NCI-H2171 treated with DMSO at 0.1 percent for 48 hours (cell line): ENCODE measurements at places on chromosomes 11 and 22.

DNA sequence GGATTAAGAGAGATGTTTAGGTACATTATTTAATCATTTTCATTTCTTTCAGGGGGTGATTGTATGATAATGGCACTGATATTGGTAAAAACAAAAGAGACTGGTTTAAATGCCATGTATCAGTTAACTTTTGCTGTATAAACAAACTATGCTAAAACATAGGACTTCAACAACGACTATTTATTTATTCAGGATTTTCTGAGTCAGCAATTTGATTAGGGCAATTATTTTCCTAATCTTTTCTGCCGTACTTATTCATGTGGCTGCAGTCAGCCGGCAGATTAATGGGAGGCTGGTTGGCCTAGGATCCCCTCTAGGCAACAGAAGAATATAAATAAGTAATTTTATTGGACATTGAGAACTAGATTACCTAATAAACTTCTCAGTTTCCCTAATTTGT is 661.7 kb upstream of the RAG2 start:
- no peak for DNase-seq

- no peak for DNase-seq
These were observed 676.8 kb downstream of the OPCML start for GRCh38 chr11:132855516-132855915.

- no peak for DNase-seq
These were observed 44.6 kb downstream of the ANKRD42 start for GRCh38 chr11:83238111-83238510.

DNA sequence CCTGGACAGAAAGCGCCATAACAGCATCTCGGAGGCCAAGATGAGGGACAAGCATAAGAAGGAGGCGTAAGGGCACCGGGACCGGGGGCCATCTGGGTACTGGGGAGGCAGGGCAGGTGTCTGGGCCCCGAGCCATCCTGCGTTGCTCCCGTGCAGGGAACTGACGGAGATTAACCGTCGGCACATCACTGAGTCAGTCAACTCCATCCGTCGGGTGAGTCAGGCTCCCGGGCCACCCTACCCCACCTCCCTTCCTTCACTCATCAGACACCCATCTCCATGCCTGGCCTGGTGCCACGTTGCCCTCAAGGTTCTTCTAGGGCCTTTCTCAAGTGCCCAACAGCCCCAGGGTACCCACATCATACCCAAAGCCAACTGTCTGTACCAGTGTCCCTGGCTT is 15.0 kb downstream of the PLCB3 start:
- no peak for DNase-seq

- peak; percentile 93 for DNase-seq
These were observed 8.2 kb downstream of the PDGFB start for GRCh38 chr22:39236321-39237317.

DNA sequence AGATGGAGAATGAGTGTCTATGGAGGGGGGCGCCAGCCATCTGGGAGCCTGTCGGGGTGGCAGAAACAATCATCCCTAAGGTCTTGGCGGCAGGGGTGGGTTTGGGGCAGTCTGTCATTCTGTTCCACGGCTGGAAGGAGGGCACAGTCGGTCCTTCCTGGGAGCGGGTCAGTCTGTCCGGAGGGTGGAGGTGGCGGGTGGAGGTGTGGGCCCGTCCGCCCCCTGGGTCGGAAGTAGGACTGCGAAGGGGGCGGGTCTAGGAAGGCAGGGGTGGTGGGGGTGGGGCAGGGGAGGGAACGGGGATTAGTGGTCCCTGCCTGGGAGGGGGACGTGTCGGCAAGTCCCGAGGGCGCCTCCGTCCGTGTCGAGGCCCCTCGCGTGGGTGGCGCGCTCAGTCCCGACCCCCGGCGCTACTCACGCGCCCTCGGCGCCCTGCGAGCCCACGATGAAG is 461 bp downstream of the TBC1D10A start:
- DNase-seq, result no peak

DNA sequence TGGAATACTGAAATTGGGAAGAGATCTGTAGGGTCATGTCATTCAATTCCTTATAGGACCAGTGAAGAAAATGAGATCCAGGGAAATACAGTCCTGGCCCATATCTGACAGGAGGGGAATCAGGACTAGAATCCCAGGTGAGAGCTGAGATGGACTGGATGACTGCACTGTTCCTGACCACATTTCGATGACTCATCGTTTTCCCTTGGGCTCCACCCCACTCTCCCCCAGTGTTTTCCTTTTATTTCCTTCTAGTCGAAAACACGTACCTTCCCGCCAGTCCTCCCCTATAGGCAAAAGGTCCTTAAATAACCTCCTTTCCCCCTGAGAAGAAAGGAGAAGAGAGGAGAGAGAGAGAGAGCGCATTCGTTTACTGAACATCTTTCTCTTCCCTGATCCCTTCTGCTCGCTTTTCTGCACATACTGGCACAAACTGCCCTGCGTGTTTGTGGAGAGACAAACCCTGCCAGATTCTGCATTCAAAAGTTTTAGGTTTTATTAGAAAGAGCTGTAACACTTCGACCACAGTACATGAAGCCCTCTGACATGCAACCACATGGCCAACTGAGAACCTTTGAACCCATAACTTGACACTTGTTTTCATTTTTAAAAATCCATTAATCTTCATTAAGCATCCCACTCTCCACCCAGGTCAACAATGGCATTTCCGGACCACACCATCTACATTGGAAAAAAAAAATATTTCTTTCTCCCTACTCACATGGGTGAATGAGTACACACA is 565.7 kb downstream of the METTL15 start:
- DNase-seq, result no peak

DNA sequence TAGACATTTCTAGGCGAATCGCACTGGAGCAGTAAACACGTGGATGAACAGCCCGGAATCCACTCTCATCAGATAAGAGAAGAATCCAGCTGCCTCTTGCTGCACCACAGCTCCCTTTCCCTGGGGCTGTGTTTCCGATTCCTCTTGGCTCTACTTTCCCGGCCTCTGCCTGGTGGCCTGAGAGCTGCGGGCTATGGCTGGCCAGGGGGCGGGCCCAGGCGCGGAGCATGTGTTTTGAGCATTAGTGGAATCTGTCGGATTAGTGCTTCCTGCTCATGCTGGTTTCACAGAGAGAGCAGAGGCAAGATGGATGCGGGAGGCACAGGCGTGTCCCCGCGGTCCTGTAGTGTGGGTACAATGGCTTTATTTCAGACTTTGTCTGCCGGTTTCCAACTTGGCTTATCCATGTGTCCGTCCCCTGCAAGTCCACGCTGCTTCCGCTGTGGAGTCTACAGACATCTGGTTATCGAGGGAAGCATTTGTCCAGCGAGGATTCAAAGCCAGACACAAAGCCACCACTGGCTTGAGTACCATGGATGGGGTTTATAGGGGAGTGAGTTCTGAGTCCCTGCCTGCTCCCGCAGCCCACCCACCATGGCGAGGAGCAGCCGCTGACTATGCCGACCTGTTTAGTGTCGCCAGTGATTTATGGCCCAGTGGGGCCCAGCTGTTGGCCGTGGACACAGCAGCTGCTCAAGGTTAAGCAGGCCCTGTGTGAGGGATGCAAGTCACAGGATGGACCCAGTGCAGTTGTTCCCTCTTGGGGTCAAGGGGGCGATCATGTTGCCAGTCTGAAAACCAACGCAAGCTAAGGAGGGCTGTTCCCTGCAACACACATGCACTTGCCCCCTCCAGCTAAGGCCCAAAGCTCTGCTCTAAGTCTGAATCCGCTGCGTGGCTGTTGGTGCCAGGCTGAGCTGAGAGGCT is 43.3 kb upstream of the EP300 start:
- DNase-seq, result no peak

GRCh38 chr11:12680246-12680939 is 6.2 kb downstream of the TEAD1 start:
- peak; percentile 87 for DNase-seq

GRCh38 chr11:60087239-60087638 is 1.2 kb upstream of the MS4A2 start:
- DNase-seq, result no peak

GRCh38 chr22:27073601-27074425 is 416.4 kb downstream of the MIAT start:
- DNase-seq, result no peak

GRCh38 chr22:24355574-24355973 is 71.8 kb upstream of the ADORA2A start:
- DNase-seq, result no peak

GRCh38 chr11:110133160-110133559 is 40.0 kb downstream of the ZC3H12C start:
- no peak for DNase-seq

DNA sequence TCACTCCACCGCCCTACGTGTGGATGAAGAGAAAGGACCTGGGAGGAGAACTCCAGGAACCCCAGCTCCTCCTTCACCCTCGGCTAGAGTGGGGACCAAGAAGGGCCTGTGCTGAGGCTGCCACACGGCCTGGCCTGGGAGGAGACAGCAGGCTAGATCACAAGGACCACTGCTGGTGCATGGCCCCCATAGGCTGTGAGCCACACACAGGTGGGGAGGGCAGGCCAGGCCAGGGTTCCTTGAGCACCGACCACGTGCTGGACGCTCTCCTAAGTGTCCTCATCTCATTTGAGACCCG is 1392.4 kb downstream of the TBC1D22A start:
- no peak for DNase-seq

- no peak for DNase-seq
These were observed 72.7 kb downstream of the KCNQ1 start for GRCh38 chr11:2517386-2518064.

- DNase-seq, result no peak
These were observed 1829.1 kb downstream of the LRRC4C start for GRCh38 chr11:39630365-39630764.

DNA sequence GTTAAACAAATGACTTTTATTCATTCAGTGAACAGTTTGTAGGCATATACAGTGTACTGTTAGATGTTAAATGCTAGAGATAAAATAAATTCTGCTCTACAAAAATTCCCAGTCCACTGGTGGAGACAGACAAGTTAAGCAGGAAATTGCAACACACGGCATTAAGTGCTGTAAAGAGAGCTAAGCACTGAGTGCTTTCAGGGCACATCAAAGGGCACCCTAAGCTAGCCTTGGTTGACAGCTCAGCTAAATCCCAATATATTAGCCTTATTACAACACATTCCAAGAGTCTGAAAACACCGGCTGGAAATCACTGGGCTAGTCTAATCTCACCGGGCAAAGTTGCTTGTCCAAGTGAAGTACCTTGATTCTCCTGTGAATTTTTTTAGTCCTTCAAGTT is 55.1 kb downstream of the NOX4 start:
- no peak for DNase-seq

GRCh38 chr11:73191151-73191550 is 26.9 kb upstream of the P2RY2 start:
- no peak for DNase-seq

DNA sequence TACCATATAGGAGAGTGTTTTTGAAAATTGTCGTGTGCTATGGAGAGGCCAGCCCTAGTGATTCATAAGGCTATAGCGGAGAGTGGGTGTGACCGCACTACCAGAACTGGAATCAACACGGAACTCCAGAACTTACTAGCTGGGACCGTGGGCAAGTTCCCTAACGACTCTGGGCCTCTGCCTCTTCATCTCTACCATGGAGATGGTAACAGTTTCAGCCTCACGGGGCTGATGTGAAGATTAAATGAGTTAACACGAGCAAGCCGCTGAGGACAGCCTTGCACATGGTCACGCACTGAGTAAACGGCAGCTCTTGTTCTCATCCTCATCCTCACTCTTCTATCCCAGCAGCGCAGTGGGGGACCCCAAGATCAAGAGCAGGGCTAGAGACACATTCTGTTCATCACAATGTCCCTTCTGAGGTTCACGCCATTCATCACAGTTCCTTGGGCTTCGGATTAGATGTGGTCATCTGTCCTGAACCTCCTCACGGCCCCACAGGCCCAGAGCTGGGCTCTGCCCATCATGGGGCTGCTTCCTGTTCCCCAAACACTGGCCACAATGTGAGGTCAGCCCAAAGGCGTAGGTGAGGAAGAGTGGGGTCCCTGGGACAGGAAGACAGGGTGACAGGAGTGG is 47.2 kb upstream of the CD5 start:
- DNase-seq, result no peak

- DNase-seq, result no peak
These were observed 16.7 kb upstream of the PISD start for GRCh38 chr22:31678748-31679147.

- DNase-seq, result peak; percentile 62
These were observed 55.7 kb downstream of the CD82 start for GRCh38 chr11:44621140-44621681.

DNA sequence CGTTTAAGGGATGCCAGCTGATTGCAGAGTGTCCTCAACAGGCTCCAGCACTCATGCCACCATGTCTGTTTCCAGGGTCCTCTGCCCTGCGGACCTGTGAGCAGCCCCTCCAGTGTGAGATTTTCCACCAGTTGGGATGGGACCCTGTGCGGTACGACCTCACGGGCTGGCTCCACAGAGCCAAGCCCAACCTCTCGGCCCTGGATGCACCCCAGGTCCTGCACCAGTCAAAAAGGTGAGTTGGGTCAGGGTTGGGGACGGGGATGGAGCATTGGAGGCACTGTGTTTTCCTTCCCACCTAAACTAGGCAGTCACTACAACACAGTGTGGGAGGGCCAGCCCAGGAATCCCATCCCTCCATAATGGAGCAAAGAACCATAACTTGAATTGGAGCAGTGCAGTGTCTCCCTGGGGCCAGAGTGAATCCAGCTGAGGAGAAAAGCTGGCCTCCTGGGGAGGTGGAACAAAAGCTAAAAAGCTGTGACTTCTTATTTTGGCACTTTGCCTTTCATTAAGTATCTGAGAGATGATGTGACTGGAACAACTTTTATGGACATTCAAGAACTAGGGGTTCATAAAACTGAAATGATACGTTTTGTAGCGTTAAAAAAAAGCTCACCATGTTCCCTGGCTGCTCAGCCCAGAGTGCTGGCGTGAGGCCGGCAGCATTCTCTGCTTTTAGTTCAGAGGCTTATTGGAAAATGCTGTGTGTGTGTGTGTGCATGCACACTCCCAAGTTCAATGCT is 101.8 kb downstream of the MYO18B start:
- DNase-seq, result no peak

DNA sequence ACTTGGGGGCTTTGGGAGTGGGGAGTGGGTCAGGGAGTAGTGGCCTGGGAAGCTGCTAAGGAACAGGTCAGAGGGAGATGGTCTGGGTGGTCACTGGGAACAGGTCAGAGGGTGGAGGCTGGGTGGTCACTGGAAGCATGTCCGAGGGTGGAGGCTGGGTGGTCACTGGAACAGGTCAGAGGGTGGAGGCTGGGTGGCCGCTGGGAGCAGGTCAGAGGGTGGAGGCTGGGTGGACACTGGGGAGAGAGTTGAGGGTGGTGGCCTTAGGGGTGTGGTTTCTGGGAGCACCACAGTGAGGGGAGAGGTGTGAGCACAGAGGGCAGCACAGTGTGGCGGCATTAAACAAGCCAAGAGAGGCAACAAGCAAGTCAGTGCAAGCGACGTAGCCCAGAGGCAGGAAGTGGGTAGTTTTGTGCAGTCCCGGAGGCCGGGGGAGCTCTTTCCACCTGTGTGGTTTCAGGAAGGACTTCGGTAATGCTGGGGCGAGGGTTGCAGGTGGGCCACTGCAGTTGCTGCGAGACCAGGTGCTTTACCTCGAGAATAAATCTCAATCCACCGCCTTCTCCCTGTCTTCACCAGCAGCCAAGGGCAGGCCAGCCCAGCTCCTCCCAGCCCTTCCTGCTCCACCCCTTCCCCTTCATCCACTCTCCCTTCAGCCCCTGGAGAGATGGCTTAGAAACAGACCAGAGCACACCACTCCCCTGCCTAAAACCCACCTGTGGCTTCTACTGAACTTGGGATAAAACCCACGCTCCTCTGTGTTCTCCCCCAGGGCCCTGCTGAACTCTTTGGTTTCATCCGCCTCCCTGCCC is 3.2 kb upstream of the CACNA1I start:
- no peak for DNase-seq

GRCh38 chr11:72676861-72677341 is 2.7 kb upstream of the PDE2A start:
- DNase-seq, result no peak

GRCh38 chr22:41425660-41426365 is 20.8 kb downstream of the TOB2 start:
- DNase-seq, result peak; percentile 38
